ENCODE measurements at places on chromosomes 5 and 9. TPM values are rescaled to one million over a fixed set of nuclear protein-coding genes. Genes with fewer than 3 reads are reported as not detected.

DNA sequence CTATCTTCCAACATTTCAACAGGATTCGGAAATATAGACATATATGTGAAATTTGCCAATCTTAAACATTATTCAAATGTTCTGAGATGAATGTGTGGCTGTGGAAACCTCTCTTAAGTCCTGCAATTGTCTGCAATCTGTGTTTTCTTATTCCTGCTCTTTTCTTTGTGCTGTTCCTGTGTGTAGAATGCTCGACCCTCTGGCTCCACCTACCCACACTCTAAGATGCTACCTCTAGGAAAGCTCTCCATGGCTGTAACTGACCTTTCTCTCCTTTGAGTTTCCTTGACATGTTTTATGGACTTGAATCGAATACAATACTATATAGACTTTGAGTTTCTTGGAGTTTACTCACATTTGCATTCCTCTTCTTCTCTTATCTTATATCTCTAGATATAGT is 120.6 kb upstream of the ASTN2 start:
- DNase-seq, result no peak

DNA sequence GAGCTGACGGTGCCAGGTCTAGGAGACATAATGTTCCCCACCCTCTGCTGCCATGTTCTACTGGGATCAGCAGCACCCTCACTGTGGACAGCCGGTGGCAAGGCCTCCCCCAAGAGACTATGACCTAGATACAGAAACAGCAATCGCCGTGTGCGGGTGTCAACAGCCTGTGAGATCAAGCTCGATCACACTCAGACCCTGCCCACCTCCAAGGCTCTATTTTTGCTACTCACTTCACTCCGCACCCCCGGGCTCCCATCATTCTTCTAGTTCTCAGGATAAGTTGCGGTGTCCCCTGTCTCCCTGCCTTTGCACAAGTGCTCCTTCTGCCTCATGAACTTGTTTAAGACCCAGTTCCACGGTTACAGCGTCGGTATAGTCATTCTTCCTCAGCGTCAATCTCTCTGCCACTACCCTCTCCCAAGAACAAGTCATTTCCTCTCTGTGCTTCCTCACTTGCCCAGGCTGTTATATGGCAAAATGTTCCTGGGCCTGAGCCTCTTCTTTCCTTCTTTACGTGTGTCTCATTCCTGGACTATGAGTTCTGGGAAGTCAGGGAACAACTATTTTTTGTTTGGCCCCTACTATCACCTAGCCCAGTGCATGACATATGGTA is 5.4 kb upstream of the DOCK8 start:
- no peak for DNase-seq

GRCh38 chr9:88959727-88960469 is 31.4 kb upstream of the S1PR3 start:
- no peak for DNase-seq

DNA sequence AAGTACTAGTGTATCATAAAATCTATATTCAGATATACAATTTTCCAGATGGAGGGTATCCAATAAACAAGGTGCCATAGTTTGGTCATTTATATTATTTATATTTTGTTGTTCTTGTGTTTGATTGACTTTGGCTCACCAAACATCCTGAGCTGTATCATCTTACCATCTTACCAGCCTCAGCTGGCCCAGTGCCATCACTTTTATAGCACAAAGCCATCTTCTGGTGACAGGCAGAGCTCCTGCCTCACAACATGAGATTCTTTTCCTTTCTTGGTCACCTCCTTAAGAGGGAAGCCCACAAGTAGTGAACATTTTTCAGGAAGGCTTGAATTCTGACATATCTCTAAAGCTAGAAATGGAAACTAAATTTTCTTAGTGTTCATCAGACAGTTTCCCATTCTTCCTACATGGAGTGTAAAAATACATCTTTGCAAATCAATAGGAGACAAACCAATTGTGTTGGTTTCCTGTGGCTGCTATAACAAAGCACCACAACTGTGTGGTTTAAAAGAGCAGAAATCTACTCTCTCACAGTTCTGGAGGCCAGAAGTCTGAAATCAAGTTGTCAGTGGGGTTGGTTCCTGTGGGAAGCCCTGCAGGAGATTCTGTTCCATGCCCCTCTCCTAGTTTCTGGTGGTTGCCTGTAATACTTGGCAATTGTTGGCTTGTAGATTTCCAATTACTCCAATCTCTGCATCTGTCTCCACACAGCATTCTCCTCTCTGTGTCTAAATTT is 341.8 kb downstream of the MAN2A1 start:
- no peak for DNase-seq

DNA sequence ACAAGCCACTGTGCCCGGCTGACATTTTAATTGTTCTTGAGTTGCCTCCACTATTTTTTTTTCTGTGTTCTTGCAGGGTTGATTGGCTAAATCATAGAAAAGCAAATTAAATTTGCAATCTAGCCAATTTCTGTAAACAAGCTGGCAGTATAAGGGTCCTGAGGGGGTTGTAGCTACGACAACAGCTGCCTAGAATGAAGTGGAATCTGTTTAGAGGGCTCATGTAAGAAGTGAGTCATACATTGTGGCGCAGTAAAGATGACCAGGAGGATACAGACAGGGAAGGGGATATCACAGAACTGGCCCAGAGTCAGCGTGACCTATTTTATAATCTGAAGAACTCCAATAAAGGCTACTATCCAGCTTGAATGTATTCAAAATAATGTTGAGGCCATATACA is 82.2 kb upstream of the TLE1 start:
- DNase-seq, result peak; percentile 22

DNA sequence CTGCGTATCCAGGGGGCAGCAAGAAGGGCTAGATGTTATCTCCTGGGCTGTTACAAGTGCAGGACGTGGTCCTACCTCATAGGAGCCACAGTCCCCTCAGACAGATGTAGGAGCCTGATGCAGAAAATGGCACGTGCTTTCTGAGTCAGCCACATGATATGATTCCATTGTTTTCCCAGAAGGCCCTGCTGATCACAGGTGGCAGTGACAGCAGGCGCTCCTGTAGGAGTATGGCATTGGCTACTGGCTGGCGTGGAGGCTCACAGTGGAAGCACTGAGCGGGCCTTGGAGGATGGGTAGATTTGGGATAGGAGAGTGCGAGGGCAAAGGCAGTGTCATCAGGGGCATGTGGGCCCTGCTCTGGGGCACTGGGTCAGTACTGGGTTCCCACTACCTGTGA is 21.9 kb downstream of the USP20 start:
- DNase-seq, result no peak

DNA sequence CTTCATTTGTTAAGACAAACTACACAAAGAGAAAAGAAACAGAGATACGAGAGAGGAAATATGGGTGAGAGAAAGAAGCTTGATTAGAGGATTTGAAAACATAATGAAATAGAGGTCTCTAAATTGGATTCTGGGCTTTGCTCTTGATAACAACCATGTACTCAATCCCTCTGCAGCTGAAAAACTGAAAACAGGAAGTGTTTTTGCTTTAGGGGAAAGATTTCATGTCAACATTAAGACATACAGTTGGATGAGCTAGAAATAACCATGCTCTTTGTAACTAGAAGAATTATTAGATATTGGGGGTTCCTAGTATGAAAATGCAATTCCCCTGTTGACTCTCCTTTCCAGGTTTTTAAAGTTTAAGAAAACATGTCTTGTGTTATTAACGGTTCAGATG is 21.9 kb downstream of the CRHBP start:
- DNase-seq, result no peak

The TXNDC8 gene
- total RNA-seq, result not detected

GRCh38 chr5:68533571-68534084 is 318.1 kb downstream of the PIK3R1 start:
- DNase-seq, result no peak

GRCh38 chr9:93588641-93589609 is 12.5 kb downstream of the PHF2 start:
- peak; percentile 36 for DNase-seq

- no peak for DNase-seq
Measured at GRCh38 chr5:90519081-90519480, 10.3 kb downstream of the LYSMD3 start.

GRCh38 chr5:146515473-146516150 is 378 bp downstream of the GPR151 start:
- DNase-seq, result no peak

GRCh38 chr5:166957782-166958181 is 1333.7 kb upstream of the WWC1 start:
- DNase-seq, result no peak

- no peak for DNase-seq
Measured at GRCh38 chr5:27491047-27491446, 452.7 kb upstream of the CDH9 start.

DNA sequence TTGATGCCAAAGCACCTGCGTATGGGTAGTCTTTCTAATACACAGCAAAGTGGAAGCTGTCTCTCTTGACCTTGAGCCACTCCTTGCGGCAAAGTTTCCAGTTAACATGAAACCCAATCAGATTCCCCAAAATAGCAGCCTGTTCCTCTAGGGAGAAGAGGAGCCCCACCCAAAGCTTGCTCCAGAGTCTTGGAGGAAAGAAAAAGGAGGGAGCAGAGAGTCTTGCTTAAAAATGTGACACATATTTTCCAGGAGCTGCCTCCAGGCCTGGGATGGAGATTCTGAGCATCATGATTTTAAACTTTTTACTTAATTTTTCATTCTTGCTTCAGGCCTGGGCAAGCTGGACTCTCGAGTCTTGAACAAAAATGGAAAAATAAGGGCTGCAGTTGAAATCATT is 223.5 kb upstream of the TNC start:
- peak; percentile 51 for DNase-seq

The PNPLA7 gene
- 0.89 TPM for total RNA-seq

DNA sequence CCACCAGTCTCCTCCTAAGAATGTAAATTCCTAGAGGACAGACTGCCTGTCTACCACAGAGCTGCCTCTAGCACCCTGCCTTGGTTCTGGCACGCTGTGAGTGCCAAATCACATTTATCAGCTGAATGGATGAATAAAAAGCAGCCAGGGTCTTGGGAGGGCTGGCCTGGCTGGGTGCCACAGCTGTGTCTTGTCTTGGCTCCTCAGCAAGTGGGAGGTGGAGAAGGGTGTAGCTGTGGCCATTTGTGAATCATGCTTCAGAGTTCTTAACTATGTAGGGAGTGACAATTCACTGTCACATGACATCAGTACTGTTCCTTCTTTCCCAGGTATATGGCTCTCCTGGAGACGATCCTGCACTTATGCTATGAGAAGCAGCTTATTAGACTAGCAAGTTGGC is 70.6 kb downstream of the DCP2 start:
- peak; percentile 54 for DNase-seq

The GAS1 gene
- total RNA-seq, result 29.7 TPM

The HAVCR1 gene
- total RNA-seq, result not detected

The FOXD4L6 gene
- not detected for total RNA-seq

DNA sequence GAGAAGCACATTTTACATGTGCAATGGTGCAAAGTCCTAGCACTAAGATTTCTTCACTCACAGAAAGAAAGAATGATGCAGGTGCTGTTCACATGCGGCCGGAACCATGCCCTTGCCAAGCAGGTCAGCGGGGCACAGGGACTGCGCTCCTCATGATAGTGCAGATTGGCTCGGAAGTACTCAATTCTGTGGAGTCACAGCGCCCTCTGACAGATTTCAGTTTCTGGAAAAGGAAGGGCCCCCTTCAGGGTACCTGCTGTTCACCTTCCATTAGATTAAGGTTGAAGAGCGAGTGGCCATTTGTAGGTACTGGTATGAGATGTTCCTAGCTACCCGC is 75.7 kb downstream of the TMC1 start:
- DNase-seq, result no peak

DNA sequence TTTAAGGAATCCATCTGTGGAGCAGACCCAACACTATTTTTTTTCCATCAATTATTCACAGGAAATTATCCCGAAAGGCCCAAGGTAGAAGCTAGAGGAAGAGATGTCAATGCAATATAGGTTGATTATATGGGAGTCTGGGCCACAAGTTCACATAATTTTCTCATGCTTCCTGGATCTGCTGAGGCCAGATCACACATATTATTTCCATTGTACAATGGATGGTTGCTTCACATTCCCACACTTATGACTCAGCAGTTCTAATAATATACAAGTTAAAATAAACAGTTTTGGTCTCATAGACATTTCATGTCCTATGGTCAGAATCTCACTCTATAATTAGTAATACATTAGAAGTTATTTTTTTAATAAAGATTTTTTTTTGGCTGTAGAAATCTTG is 66.0 kb upstream of the PTPRD start:
- no peak for DNase-seq

DNA sequence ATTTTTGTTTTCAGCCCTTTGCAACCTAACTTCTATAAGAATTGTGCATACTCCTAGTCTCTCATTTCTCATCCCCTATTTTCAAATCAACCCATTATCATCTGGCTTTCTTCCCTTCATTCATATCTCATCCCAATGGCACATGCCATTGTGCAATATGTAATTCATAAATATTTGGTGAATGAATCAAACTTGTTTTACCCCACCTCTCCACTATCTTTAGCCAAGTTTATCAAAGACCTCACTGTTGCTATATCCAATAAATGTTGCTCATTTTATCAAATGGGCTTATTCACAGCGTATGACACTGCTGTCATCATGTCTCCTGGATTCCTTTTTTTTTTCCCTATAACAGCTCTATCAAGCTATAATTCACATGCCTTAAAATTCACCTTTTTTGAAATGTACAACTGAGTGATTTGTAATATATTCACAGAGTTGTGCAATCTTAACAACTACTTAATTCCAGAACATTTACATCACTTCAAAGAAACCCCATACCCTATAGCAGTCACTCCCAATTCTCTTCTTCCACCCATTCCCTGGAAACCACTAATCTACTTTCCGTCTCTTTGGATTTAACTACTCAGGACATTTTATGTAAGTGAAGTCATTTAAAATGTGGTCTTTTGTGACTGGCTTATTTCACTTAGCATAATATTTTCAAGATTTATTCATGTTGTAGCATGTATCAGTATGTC is 214.4 kb upstream of the PAPPA start:
- DNase-seq, result peak; percentile 53

- no peak for DNase-seq
Measured at GRCh38 chr5:112634796-112635195, 102.9 kb upstream of the APC start.

The ORM2 gene
- total RNA-seq, result not detected

DNA sequence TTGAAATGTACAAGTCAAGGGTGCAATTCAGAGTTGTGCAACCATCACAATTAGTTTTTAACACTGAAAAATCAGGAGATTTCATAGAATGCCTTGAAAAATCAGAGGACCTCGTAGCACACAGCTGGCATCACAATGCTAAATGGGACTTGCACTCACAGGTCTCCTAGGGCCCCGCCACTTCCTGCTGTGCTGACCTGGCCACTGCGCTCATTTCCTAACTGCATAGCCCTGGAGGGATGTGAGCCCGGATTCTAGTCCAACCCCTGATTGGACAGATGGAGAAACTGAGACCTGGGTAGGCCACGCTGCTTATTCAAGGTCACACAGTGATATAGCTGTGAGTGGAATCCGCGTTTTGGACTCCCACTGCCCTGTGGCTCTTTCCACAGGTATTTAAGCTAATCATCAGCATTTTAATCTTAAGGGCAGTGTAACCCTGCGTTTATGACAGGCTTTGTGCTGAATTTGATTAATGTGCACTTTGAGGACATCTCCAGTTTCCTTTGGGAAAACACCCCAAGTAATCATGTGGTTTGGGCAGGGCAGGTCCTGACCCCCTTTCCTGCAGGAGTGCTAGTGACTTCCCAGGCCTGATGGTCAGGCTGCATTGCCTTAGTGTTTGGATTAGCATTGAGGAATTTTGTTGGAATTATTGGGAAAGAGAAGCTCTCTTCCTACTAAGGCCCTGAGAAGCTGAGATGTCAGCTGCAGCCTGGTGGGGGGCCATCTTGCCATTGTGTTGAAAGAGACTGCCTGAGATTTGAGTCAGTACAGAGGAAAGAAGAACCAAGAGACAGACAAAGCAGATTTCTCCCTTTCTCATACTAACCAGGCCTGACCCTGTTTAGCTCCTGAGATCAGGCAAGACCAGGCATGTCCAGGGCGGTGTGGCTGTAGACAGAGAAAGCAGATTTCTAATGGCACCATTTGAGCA is 36.2 kb downstream of the STC2 start:
- DNase-seq, result peak; percentile 38

Data from GM23248 (cell line).